ENCODE measurements at places on chromosomes 4 and X.

GRCh38 chr4:108008721-108009120 is 19.0 kb downstream of the HADH start:
- no peak for DNase-seq

DNA sequence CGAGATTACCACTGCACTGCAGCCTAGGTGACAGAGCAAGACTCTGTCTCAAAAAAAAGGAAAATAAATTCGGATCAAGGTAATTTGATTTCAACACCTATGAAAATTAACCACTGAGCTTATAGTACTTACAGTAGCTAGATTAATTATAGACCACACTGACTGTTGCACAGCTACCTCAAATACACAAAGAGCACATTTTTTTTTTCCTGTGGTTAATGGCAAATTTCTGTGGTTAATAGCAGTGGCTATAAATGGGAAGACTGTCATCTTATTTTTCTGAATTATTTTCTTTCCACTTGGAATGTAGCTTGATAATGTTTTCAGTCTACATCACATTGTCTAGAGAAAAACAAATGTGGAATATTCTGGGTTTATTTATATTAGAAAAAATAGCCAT is 1661.6 kb upstream of the PCDH7 start:
- no peak for DNase-seq

GRCh38 chr4:84939113-84939512 is 27.4 kb downstream of the WDFY3 start:
- no peak for DNase-seq

DNA sequence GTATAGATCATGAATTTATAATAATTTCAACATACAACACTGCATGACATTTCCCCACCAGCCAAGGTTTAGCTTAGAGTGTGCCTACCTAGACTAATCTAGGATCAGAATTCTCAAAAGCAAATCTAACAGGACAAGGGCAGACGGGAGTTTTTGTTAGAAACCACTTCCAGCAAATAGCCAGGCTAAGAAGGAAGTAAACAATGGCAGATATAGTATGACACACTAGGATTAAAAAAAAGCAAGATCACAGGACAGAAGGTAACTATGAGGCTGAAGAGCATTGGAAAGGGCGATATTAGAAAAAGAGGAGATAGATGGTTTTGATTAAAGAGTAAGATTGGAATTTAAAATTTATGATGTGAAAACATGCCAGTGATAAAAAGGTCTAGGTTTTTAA is 124.8 kb downstream of the LRBA start:
- no peak for DNase-seq

DNA sequence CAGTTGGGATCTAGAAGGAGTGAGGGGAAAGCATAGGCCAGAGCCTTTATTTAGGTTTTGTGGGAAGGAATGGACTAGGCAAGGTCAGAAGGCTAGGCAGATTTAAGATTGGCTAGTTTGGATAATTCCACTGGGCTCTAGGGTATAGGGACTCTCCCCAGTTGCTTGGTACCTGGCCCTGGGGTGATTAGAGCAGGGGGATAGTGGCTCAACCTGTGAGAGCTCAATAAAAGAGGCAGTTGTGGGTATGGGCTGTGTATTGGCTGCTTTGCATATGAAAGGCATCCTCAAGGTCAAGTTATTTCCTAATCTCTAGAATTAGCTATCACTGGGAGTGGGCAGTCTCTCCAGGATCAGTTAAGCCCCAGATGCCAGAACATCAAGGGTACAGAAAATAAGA is 61.3 kb downstream of the ZNF81 start:
- no peak for DNase-seq

GRCh38 chr4:79181190-79181589 is 144.7 kb downstream of the NAA11 start:
- DNase-seq = no peak

DNA sequence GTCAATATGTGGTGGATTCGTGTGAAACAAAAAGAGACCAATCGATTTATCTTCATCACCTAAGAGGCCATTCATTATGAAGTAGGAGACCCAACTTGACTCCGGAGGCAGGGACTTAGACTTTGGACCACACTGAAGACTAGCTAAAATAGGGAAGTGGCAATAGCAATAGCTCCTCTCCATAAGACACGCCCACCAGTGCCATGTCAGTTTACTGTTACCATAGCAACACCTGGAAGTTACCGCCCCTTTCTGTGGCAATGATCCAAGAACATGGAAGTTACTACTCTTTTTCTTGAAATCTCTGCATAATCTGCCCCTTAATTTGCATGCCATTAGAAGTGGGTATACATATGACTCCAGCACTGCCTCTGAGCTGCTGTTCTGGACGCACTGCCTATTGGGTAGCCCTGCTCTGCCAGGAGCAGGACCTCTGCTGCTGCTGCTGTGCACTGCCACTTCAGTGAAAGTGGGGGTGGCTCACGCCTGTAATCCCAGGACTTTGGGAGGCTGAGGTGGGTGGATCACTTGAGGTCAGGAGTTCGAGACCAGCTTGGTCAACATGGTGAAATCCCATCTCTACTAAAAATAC is 163.2 kb downstream of the PRKX start:
- no peak for DNase-seq

DNA sequence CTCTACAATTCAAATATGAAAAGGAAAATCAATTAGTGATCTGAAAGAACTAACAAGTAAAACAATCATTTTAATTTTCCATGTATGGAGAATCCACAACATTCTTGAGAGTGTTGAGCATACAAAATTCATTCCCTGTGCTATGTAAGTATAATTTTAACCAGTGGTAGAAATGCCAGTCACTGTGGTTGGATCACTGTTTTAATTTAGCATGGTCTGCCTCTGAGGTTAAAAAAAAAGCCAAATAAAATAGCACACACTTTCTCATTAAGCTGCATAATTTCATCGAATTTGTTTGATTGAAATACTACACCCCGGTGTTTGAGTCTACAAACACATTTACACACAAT is 185.5 kb upstream of the STS start:
- DNase-seq = no peak

DNA sequence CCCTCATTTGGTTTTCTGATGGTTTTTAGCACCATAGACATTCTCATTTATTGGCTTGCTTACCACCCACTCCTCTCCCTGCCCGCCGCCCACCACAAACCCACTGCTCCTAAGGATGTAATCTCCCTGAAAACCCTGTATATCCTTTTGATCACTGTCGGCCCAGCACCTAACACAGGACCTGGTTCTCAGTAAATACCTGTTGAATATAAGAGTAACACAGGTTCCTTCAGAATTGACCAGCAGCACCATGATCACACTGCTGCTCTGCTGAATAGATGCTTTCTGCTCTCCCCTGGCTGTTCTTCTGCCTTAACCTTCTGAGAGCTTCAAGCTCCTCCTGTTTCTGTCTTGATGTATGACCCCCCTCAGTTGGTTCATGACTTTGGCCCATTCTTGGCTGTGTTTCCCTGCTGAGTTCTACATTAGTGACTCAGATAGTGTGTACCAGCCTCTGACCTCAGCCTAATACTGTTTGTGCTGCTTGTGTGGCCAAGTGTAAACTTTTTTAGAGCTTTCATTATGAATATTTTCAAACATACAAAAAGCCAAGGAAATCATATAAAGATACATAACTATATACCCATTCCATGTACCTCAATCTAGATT is 265.3 kb downstream of the FRMPD4 start:
- no peak for DNase-seq

DNA sequence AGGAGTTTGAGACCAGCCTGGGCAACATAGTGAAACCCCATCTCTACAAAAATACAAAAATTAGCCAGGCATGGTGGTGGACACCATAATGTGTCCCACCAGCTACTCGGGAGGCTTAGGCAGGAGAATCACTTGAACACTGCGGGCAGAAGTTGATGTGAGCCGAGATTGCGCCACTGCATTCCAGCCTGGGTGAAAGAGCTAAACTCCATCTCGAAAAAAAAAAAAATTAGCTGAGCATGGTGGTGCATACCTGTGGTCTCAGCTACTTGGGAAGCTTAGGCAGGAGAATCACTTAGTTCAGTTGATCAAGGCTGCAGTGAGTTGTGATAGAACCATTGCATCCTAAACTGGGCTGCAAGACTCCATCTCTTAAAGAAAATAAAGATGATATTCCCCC is 91.2 kb downstream of the PLS3 start:
- DNase-seq = no peak

- no peak for DNase-seq
These were observed 26.5 kb downstream of the HAND2 start for GRCh38 chr4:173503330-173504180.

- DNase-seq = no peak
These were observed 97.7 kb downstream of the TMA16 start for GRCh38 chr4:163592212-163592611.

DNA sequence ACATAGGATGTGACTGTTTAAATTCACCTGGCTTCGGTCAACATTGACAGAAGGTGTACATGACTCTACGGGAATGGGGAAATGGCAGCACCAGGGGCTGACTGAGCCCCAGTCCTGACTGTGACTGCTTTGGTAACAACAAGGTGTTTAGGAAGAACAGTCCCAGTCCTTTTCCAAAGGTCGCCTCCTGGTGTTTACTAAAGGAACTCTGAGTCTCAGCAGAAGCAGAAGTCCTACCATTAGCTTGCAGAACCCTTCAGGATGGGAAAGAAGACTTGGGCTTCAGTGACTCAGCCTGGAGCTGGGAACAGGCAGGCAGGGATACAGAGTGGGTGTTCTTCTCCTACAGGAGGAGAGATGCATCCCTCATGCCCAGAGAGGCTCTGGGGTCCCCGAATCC is 103.3 kb downstream of the MGST2 start:
- no peak for DNase-seq

DNA sequence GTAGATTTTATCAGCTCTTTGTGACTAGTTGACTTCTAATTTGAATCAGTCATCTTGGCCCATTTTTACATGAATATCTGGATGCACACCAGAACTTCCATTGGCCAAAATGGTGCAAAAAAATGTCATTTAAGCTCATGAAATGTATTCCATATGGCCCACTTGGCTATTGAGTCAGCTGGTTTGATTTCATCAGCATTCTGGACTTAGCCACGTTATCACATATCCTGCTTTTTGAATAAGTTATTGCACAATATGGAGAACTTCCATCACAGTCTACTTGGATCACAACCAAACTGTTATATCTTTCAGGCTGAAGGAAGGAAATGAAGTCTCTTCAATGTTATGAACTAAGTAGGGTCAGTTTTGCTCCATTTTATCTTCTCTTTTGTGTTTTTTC is 640.6 kb downstream of the PCDH7 start:
- DNase-seq = no peak

DNA sequence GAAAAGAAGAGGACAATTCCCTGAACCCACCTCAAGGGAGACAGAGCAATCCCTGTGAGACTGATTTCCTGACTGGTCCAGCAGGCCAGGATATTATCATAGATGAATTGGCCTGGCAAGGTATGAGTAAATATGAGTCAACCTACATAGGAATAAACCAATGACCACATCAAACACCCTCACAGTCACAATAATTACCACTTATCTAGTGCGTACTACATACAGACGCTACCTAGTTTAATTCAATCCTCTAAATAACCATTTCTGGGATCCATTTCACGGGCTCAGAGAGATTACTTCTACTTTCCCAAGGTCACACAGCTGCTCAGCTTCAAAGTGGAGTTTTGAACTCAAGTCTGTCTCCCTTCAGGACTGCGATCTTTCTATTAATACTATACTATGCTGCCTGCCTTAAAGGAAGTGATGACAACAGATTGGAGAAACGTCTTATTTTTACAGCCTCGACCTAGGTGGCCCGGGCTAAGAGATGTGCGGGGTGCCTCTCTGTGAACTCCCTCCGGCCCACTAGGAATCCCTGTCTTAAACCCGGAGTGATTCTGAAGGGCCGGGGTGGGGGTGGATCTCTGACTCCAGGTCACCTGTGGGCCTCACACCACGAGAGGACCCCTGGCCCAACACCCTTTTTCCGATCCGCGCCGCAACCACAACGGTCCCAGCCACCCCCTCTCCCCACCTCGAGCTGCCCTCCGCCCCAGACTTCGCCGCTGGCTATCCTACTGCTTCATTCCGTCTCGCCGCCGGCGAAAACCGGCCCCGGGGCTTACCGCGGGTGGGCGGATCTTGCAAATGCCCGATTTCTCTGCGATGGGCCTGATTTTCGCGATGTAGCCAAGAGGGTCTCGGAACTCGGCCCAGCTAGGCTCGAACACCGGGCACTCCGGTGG is 800 bp downstream of the KDM5C start:
- DNase-seq = no peak

DNA sequence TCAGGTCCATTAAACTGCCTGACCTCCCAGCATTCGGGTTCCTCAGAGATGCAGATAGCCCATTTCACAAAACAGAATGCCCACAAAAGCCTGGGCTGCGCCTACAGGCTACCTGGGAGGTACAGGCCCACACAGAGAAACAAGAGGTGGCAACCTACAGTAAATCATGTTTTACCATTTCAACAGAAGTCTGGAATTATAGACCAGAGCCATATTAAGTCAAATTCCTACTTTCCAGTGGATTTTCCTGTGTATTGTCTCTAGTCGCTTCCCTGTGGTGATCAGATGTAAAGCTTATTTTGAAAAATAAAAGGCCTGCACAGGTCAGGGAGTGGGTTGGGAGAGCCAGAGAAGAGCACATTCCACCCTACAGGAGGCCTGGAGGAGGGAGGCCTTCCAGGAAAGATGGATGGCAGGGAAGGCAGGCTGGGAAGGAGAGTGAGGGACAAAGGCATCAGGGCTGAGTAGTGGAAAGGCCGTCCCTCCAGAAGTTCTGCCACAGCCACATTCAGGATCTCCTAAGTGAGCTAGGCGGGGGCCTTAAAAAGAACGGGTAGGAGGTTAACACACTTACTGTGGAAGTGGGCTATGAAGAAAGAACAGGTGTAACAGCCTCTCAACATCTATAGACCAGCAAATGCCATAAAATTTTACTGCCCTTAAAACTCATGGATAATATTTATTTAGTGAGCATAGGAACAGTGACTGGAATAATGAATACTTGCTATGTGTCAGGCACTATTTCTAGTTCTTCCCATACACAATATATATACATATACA is 19.0 kb upstream of the USO1 start:
- DNase-seq = no peak

DNA sequence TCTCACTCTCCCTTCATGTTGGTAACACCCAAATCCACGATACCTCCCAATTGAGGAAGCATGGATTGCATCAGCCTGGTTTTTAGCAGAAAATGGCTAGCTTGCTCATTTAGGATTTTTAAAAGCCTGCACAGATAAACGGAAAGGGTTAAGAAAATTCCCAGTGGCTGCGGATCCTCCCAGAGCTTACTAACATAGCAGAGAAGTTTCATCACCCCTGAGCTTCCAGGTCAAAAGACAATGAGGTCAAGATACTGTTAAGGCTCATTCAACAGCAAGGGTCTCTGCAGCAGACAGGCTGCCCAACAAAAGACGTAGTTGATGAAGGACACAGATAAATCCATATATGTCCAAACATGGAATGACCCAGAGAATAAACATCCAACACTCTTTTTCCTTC is 220.2 kb downstream of the ASMT start:
- DNase-seq = no peak
